ENCODE measurements at places on chromosomes 11 and 22.

GRCh38 chr22:49426618-49427266 is 400.9 kb downstream of the BRD1 start:
- no peak for DNase-seq

DNA sequence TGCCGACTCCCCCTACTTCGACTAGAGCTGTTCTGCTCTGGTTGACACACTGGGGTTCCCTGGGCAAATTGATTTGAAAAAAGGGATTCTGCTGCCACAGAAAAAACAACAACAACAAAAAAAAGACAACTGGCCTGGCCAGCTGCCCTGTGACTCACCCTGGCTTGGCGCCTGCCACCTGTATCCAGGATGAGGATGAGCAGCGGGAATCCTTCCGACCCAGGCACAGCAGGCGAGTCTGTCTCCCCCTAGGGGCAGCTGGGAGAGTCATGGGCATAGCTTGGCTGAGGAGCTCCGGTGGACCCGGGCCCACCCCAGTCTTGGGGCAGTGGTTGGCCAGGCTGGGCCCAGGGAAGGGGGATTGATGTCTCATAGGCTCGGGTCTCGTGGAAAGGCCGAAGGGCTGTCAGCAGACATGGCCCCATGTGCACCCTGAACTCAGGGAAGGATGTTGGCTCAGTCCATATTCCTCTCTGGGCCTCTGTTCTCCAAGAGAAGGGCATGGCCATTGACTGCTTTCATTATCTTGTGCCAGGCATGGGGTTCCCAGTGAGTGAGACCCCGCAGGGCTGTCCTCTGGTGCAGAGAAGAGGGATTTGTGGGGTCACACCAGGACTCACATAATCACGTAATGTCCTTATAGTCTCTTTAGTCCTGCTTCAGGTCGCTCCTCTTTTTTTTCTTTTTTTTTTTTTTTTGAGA is 10.4 kb upstream of the SUN2 start:
- peak; percentile 58 for DNase-seq

DNA sequence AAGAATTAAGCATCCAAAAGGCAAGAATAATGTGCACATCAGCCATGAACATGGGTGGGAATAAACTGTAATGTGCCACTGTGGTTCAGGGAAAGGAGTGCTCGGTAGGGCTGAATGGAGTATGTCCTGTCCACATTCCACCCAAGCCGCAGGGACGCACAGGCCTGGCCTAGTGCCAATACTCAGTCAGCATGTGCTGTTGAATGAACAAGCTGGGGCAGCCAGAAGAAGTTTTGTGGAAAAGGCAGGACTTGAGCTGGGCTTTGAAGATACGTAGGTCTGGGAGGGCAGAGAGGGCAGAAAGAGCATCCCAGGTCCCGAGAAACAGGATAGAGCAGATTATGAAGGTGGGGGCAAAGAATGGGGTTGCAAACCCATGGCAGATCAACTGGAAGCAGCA is 60.0 kb upstream of the PLET1 start:
- no peak for DNase-seq

DNA sequence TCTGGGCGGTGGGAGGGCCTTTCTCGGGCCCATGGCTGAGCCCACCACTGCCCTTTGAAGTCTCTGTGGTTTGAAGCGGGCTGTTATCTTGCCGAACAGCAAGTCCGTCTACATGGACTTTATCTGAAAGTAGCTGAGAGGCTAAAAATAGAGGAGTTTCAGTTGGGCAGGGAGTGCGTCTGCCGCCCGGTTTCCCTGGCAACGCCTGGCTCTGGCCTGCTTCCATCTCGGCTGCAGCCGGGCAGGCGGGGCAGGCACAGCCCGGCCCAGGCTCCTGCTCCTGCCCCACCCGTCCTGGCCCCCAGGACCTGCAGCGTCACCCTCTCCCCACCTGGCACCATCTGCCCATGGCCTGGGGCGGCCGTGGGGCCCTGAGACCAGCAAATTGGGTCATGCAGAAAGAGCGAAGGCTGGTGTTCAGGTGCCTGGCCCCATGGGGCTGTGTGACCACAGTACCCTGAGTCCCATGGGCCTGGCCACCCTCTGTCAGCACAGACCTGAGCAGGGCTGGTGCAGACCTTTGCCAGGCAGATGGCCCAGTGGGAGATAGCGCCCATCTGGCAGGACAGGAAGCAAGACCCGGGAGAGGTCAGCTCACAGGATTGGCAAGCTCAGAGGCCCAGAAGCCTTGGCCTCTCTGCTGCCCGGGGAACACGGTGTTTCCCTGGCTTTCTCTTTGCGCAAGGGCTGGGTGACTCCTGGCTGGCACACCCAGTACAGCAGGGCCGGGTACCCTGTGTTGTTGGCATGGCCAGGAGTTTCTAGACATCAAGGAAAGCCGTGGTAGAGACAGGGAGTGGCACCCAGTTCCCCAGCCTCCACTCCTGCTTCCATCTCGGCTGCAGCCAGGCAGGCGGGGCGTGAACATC is 79.1 kb upstream of the KCNQ1OT1 start:
- peak; percentile 91 for DNase-seq

GRCh38 chr11:118343981-118344515 is at the start of gene CD3G:
CD3G (plus strand) TSS chr11:118344344; CDS start chr11:118344424, 80 bp downstream.
- DNase-seq = no peak

DNA sequence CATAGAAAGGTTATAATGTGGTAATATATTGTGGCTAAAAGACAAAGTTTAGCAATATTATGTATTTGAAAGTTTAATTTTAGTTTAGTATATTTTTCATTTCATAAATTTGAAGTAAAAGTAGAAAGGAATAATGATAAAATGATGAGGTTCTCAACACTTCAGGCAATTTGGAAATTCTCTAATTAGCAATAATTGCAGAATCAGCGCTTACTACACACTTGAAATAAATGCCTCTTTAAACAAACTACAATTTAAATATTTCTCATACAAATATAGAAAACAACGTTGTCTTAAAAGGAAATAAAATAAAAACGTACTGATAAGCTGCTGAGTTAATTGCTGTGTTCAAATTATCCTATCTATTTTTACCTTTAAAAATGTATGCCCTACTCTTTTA is 25.9 kb downstream of the CASP12 start:
- DNase-seq = no peak
